Stimulated activated CD8-positive, alpha-beta memory T cell treated with anti-CD3 and anti-CD28 coated beads, Interleukin-12 subunit alpha, Interleukin-12 subunit beta, amount 100 ng/mL, for 4 hours (primary cell): ENCODE measurements at places on chromosomes 2 and 18.

GRCh38 chr2:238236571-238236970, 3.3 kb downstream of the HES6 start:
- no peak for DNase-seq

GRCh38 chr2:172743898-172744297, 8.3 kb downstream of the RAPGEF4 start:
- DNase-seq: no peak

DNA sequence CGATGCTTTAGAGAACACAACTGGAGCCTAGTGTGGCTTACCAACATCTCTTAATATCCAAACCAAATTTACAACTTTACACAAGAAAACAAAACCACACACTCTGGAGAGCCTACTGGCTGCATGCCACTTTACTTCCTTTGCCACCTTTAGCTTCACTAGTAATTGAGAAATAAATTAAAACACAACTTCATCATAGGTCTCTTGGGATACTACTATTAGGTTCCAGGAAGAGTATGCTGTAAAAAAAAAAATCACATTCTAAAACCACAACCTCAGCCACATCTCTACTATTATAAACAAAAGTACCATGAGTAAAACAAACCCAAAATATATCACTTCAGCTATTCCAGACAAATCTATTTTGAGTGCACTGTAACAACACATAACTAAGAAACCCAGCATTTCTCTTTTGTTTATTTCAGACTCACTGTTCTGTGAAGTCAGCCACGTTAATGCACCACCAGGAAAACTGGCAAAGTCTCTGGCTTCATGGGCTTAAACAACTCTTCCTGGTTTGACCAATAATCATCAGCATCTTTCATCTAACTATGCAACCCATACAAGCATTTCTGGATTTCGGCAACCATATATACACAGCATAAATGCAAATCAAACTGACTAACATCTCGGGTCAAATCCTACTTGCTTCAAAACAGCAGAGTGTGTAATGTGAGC, 59.1 kb downstream of the REV1 start:
- no peak for DNase-seq

DNA sequence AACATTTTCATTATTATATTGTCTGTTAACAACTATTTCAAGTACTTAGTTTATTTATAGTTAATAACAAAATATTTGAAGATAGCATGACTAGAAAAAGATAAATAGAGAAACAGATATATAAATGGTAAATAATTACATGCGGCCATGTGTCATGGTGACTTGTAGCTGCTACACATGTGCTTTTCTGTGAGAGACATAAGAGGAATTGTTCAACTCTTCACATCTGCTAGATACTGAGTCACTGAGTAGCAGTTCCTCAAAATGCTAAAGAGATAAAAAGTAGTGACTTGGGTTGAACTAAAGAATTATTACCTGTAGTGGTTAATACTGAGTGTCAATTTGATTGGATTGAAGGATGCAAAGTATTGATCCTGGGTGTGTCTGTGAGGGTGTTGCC, 37.5 kb upstream of the SCN9A start:
- DNase-seq: no peak

DNA sequence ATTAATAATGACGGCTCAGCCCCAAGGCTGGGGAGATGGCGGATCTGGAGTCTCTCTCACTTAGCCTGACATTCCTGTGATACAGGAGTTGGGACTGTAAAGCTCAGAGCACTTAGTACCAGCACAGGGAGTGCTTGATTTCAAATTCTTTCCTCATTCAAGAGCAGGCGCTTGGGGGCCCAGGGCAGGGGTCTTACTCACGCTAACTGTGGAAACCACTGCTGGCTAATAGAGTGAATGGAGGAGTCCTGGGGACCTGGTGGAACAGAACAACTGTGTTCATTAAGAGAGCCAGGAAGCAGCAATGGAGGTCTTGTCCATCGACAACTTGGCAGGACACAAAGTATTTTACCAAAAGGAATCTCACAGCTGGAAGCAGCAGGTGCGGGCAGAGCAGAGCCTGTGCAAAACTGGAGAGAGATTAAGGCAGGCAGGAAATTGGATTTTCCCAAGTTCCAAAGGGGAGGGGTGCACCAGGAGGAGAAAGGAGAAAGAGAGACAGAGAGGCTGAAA, 358.9 kb downstream of the TNS1 start:
- DNase-seq: no peak

- no peak for DNase-seq
Observed at GRCh38 chr18:56224669-56225561, 413.5 kb downstream of the TXNL1 start.

DNA sequence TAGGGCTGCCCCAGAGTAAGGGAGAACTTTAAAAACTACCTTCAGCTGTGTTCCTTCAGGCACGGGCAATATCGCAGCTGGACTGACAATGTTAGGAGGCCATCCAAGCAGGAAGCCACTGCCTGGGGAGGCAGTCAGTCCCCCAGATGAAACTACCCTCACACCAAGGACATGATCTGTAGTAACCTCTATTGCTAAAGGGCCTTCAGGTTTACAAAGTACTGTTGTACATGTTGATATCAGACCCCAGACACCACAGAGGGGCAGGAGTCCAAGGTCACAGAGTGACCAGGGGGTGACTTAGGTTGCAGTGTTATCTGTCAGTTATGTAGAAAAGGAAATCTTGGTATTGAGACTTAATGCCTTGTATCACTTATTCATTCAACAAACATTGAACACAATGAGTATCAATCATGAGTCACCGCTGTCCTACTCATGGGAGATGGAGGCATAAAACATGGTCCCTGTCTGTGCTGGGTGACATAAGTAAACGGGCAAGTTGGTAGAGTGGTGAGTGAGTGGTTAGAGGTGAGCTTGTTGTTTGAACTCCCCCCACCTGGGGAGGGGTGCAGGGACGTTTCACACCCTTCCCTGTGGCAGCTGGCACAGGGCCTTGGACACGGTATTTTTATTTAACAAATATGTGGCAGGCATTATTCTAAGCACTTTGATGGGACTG, 7.1 kb downstream of the CABLES1 start:
- no peak for DNase-seq

- peak; percentile 31 for DNase-seq
Observed at GRCh38 chr2:26846334-26847306, 1.3 kb upstream of the DPYSL5 start.

GRCh38 chr2:167862782-167863181, 384.6 kb downstream of the STK39 start:
- DNase-seq: no peak

DNA sequence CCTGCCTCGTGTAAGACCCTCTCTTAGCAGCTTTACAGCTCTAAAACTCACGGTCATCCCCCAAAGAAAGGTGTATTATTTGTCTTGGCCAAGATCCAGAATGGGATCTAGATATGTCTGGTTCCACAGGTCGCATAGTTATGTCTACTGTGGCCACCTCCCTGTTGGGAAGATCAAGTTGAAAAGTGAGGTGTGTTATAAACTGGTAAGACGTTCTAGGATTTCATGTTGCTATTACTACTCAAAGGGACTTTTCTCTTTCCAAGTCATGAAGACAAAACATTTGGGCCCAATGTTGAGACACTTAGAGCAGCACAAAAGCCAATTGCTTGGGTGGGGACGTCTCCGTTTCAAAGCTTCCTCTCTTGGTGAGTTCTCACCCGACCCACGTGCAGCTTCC, 766.0 kb downstream of the RNF144A start:
- no peak for DNase-seq

DNA sequence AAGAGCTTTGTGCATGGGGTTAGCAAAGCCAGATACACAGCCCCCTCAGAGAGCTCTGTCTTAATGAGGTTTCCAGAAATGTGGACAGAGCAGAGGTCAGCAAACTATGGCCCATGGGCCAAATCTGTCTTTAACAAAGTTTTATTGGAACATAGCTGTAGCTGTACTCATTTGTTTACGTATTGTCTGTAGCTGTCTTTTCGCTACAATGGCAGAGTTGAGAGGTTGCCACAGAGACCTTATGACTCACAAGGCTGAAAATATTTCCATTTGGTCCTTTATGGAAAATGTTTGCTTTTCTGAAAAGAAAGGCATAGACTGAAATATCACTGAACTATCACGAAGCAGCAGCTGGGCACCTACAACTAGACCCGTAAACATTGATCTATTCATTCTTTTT, 841.8 kb downstream of the SLC4A3 start:
- DNase-seq: no peak

DNA sequence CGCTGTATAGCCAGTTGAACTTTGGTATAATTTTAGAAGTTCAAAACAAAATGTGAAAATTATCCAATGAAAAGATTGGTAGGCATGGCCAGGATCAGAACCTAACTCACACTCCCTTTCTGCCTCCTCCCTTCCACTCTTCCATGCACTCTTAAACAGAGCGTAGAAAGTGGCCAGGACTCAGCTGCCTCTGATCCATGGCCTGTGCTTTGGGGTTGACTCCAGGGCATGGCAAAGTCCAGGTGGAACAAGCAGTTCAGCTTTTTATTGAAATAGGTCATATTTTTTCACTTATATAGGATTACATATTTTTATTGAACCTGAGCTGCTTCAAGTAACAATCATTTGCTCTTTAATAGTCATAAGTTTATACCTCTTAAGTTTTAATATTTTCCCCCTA, 26.2 kb downstream of the INPP1 start:
- DNase-seq: no peak

- no peak for DNase-seq
Observed at GRCh38 chr2:226376516-226377180, 423.0 kb downstream of the IRS1 start.

GRCh38 chr2:113167115-113167932, 6.4 kb upstream of the PSD4 start:
- DNase-seq: no peak

- DNase-seq: no peak
Observed at GRCh38 chr2:10360460-10360849, 57.8 kb downstream of the HPCAL1 start.

DNA sequence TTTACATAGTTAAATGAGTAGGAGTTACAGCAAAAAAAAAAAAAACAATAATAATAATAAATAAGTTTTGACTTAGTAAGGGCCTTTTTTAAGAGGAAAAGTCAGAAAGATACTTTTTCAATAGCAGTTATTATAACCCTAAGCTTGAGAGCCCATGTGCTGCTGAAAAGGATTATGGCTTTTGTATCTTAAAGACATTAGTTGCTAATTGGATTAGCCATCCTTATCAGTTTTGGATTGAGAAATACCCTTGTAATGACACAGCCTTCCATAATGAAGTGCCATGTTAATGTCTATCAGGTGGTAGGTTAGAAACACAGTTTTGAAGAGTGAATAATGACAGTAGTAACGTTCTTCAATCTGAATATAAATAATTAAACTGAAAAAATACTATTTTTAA, 554.0 kb downstream of the RIT2 start:
- DNase-seq: no peak

- DNase-seq: no peak
Observed at GRCh38 chr2:100250645-100251044, 71.7 kb downstream of the LONRF2 start.

GRCh38 chr2:70552501-70553333, 909 bp downstream of the TGFA start:
- DNase-seq: peak; percentile 3

DNA sequence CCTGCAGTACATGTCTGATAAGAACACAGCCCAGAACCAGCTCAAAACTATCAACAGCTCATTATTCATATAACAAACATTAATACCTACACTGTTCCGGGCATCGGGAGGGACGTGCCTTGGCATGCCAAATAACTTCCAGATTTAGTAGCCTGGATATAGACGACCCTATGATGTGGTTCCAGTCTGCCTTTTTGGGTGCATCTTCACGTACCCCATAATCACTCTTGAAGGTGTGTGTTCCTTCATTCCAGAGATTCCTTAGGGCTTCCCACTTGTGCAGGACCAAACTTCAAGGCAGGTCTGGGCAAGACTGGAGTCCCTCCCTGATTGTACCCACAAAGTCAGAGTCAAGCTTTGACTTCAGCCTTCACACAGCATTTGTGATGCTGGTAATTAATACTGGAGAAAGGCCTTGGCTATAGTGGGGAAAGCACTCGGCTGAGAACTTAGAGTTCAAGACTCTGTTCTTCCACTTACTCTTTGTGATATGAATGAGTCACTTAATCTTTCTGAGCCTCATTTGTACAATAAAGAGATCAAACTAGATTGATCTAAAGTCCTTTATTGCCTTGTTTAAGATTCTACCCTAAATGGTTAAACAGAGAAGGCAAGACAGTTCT, 27.7 kb upstream of the SPATS2L start:
- DNase-seq: no peak

DNA sequence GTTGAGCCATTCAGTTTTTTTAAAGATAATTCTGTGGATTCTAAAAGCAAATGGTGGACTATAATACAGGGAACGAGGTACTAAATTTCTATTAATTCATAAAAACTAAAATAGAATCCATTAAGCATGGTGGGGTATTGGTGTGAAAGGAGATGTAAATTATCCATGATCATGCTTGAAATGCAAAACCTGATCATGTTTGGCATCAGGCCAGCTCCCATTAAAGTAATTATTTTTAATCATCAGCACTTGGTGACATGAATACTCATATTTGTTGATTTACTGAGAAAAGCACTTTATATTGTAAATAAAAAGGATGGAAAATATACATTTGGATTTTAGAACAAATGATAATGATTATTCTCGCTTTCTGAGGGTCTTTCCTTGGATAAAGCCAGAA, 232.3 kb upstream of the MEIS1 start:
- no peak for DNase-seq

DNA sequence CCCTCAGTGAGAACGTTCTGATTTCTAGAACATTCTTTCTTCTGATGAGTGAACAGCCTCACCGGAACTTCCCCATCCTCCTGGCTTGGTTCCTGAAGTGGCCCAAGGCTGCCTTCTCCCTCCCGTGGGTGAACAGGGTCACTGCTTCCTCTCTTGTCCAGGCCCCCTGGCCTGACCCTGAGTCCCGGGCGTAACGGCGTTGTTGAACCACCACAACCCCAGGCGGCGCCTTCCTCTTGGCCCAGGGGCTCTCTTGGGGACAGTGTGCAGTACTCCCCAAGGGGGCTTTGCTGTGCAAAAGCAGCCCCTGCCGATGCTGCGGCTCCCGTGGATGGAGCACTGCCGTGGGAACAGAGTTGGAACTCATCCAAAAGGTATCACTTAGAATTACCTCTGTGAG, 147.2 kb downstream of the TSN start:
- no peak for DNase-seq

DNA sequence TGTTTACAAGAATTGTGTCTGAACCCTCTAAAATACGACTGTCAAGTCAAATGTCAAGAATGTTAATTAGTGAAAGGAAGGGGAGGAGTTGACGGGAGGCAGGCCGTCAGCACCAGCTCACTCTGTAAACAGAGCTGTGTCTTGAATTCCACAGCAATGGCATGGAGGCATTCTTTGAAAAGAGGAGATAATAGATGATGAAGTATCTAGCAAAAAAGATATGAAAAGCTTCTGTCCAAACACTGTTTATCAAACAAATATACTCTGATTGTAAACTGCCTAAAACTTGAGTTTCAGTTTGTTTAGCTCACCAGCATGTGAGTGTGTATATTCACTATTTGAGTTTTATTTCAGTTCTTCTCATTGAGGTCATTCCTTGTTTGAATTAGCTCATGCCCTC, 94.7 kb upstream of the CDC42EP3 start:
- DNase-seq: no peak

DNA sequence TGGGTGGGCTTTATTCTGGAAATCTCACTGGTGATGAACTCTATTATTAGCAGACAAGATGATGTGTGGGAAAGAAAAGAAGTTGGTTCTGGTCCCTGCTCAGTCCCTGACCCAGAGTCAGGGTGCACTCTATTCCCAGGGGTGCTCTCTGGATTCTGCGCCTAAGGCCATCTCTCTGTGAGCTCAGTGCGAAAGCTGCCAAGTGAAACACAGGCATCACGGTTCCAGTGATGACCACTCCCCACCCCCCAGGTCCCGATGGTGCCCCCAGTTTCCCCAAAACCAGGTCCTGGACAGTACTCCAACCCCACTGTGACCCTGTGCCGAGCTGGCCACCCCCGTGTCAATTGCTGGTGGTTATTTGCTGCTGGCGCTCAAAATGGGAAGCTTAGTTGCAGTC, 30.1 kb downstream of the RHOB start:
- no peak for DNase-seq
